NCI-H2029 treated with DMSO at 0.1 percent for 48 hours (cell line): ENCODE measurements at places on chromosomes 11 and 22.
A peak's percentile ranks its signal among the peaks of the same experiment; 100 is the strongest.

GRCh38 chr11:61811831-61812230, 5.0 kb downstream of the FADS1 start:
- no peak for DNase-seq

DNA sequence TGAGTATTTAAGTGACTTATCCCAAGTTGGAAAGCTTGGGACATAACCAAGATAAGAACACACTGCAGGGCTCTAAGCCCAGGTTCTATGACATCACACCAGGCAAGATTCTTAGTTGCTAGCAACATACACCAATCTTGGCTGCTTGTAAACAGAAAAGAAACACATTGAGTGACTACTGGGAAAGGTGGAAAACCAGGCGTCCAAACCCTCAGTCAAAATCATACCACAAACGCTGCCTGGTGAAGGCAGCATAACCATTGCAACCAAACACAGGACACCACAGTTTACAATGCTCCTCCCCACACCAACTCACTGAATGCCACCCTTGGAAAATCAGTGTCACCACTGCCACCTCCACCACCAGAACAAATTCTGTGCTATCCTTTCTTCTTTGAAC, 379.9 kb downstream of the TTC28 start:
- no peak for DNase-seq

GRCh38 chr11:125337836-125338834, 157.9 kb downstream of the FEZ1 start:
- DNase-seq, result no peak

DNA sequence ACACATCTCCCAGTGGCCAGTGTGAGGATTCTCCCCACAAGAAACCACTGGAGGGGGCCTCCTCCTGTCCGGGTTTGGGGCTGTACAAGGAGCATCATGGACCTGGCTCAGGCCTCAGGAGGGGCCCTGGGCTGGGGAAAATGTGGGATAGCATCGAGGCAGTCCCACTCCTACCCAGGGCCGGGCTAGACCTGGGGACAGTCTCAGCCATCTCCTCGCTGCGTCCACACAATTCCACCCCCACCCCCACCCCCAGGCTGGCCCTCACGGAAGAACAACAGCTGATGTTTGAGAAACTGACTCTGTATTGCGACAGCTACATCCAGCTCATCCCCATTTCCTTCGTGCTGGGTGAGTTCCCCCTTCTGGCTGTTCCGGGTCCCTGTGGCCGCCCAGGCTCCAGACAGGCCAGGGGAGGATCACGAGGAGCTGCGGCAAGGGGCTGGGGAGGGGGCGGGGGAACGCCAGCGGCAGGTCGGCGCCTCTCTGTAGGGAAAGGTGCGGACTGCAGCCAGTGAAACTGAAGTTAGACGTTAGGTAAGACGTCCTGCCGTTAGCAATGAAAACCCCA, 4.8 kb downstream of the BEST1 start:
- no peak for DNase-seq

DNA sequence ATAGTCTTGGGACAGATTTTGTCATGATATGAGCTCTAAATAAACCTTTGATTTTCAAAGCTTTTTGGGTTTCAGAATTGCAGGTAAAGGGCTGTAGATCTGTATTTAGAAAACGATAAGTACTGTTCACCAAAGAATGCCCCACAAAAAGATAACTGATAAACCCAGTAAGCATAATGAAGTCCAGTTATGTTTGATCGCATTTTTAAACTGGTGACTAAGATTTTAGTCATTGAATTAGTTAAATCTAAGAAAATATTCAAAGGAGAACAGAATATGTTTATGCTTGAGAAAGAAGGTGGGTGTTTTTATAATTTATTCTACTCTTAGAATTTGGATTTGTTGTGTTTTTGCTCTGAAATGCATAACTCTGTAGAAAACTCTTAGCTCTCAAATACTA, 11.6 kb downstream of the DEPDC7 start:
- DNase-seq, result no peak

DNA sequence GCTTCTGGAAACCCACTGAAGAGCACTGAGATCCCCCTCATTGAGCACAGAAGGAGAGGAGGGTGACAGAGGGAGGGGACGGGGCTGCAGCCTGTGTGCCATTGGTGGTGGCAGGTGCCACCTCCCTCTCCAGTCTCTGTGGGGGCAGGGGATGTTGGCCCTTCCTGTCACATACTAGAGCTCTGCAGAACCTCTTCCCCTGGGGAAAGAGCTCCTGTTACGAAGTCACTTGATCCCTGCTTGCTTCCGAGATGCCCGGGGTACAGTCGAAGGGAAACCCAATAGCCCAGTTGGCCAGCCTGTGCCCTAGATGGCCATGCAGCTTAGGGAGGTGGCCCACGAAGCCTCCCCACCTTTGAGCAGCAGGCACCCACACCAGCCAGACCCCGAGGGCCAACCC, 29.4 kb downstream of the DAGLA start:
- peak; percentile 16 for DNase-seq

DNA sequence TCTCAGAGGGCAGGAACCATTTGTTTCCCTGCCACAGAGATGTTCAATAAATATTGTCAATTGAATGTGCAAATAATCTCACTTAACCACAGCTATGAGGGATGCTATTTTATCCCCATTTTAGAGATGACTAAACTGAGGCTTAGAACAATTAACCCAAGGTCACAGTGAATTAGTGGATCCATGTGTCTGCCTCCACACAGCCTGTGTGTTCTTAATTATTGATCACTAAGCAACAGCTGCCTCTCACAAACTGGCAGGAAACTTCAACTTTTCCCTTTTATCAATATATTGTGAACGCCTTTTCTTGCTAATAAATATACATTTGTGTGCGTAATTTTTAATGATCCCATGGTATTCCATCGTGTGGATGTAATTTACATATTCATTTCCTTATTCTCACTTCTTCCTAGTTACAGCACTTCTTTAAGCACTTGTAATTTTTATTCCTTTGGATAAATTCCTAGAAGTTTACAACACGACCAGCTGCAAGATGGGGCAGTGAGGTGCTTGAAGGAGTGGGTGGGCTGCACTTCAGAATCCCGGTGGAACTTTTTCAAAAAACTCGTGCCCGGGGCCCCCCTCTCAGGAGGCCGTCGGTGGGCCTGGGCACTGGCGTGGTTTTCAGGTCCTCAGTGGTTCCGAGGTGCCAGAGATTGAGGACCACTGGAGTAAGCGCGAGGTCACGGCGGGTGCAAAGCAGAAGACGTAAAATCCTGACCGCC, 915 bp upstream of the SREBF2 start:
- DNase-seq, result no peak

DNA sequence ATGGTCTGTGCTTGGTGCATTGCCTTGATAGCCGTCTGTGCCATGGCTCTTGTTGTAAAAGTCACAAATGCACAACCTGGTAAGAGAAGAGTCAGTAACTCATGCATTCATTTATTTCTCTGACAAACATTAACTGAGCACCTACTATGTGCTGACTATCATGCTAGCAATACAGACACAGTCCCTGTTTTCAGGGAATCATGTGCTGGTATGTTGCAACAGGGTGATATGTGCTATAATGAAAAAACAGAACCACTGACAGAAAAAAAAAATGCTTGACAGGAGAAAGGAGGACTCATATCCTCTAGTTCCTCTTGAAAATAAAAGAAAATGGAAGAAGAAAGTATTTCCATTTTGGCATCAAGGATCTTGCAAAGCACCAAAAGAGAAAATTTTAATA, 34.5 kb upstream of the RAPSN start:
- no peak for DNase-seq

- DNase-seq, result no peak
Observed at GRCh38 chr22:31952094-31952401, 7.7 kb downstream of the YWHAH start.

DNA sequence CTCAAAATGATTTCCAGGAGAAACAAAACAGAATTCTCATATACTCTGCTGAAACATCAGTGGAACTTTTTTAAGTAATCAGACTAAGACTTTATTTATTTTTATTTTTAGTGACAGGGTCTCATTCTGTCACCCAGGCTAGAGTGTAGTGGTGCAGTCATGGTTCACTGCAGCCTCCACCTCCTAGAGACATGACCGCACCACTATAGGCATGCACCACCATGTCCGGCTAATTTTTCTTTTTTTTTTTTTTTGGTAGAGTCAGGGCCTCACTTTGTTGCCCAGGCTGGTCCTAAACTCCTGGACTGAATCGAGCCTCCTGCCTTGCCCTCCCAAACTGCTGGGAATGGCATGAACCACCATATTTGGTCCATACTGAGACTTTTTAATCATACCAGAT, 42.9 kb downstream of the PRDM10 start:
- no peak for DNase-seq

DNA sequence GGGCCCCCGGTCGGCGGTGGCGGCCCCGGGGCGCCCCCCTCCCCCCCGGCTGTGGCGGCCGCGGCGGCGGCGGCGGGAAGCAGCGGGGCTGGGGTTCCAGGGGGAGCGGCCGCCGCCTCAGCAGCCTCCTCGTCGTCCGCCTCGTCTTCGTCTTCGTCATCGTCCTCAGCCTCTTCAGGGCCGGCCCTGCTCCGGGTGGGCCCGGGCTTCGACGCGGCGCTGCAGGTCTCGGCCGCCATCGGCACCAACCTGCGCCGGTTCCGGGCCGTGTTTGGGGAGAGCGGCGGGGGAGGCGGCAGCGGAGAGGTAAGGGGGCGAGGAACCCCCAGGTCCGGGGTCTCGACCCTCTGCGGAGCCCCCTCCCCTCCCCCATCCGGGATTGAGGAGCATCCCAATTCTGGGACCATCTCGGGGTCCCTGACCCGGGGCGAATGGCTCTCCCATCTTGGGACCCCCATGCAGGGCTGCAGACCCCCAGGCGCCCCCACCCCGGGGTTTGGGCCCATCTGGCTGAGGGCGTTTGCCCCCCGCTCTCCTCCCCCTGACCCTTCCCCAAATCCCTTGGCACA, 431 bp downstream of the KMT2A start:
- no peak for DNase-seq

DNA sequence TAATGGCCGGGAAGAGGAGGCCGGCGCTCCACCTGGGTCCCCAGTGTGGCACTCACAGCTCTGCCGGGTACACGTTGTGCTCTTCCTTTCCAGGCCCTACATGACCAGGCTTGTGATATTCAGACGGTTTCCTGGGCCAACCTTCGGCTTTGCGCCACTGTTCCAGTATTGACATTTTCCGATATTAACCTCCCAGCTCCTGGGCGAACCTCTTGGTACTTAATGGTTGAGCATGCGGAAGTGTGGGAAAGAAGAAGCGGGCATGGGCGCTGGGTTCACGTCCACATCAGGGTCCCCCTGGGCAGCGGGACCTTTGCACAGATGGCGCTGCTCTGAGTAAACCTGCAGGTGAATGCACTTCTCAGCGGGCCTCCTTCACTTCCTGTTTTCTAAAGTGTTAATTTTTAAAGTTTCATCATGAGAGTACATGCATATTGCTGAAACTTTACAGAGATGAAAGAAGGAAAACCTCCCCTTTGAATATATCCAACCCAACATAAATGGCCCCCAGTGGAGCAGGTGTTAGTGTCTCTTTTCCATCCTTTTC, 286.7 kb downstream of the TBC1D22A start:
- no peak for DNase-seq

- no peak for DNase-seq
Observed at GRCh38 chr11:68020575-68020974, 9.9 kb upstream of the NDUFS8 start.

- peak; percentile 87 for DNase-seq
Observed at GRCh38 chr11:119352857-119353260, 6.4 kb upstream of the MFRP start.

DNA sequence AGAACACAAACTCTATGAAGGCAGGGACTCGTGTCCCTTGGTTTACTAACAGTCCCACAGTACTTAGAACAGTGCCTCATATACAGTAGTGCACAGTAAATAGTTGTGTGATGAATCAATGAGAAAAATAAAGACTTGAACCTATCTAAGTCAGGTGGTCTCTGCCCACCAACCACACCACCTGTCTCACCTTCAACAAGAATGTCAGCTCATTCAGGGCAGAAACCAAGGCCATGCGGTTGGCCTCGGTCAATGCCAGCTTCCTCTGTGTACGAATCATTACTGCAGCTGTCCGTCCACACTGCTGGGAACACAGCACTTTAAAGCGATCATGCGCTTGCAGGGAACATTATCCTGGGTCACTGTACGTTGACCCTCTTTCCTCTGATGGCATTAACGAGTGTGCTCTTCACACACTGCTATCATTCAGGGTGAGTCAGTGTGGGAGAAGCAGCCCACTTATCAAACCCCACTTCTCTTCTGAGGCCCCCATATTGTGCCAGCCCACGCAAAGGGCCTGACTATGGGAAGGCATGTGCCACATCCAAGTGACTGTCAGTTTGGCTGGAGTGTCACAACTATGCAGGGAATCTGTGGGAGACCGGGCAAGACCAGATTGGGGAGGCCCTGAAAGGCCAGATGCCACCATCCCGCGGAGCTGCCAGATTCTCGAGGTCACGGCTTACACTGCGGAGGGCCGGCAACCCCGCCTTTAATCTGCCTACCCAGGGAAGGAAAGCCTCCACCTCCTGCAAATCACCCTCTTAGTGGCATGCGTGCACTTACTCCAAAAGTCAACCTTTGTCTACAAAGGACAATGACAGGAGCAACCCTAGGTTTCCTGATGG, 36.1 kb downstream of the LARGE1 start:
- DNase-seq, result no peak

- DNase-seq, result no peak
Observed at GRCh38 chr11:62804310-62805075, 747 bp downstream of the NXF1 start.

DNA sequence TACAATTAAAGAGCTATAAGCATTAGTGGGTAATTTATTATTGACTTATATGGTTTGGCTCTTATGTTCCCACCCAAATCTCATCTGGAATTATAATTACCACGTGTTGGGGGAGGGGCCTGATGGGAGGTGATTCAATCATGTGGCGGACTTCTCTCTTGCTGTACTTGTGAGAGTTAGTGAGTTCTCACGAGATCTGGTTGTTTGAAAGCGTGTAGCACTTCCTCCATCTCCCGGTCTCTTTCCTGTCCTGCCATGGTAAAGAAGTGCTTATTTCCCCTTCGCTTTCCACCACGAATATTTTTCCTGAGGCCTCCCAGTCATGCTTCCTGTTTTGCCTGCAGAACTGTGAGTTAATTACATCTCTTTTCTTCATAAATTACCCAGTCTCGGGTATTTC, 28.1 kb upstream of the CHORDC1 start:
- no peak for DNase-seq

DNA sequence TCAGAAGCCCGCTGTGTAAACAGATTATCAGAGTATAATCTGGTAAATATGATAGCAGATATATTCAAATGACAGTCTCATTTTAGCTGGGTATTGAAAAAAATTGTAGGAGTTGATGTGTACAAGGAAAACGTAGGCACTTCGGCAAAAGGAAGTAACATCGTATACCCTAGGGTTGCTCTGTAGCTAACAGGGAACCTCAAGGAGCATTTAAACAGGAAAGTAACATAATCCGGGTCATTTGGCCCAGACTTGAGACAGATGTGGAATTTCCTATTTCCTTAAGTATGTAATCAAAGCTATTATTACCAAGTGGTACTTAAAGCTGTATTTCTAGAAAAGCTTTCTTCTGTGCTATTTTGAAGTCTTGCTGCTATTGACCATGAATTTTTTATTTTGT, 215.6 kb downstream of the DDX10 start:
- no peak for DNase-seq

DNA sequence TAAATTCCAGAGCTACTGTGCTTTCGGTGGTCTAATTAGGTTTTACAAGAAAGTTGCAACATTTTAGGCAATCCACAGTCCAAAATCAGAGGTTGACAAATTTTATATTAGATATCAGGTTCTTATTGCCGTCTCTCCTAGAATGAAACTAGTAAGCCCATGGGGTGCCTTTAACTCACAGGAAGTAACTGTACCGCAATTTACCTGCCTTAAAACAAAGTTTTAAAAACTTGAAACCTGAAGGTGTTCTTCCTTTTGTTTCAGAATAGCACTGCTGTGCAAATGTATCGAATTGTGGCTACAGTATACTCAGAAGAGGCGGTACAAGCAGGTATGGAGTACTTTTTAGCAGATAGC, 77.2 kb downstream of the PISD start:
- no peak for DNase-seq
